ENCODE measurements at places on chromosomes 3 and 15. TPM values are rescaled to one million over a fixed set of nuclear protein-coding genes. Genes with fewer than 3 reads are reported as not detected.

SPG21 gene
- total RNA-seq = 58.6 TPM

AQP9 gene
- total RNA-seq = 2.9 TPM

SLC6A11 gene
- not detected for total RNA-seq

LAMB2 gene
- 629 TPM for total RNA-seq

CILP gene
- 8.2 TPM for total RNA-seq

- DNase-seq = peak; percentile 64
These were observed 731 bp downstream of the ZNF710 start for GRCh38 chr15:90001683-90002427.

DNA sequence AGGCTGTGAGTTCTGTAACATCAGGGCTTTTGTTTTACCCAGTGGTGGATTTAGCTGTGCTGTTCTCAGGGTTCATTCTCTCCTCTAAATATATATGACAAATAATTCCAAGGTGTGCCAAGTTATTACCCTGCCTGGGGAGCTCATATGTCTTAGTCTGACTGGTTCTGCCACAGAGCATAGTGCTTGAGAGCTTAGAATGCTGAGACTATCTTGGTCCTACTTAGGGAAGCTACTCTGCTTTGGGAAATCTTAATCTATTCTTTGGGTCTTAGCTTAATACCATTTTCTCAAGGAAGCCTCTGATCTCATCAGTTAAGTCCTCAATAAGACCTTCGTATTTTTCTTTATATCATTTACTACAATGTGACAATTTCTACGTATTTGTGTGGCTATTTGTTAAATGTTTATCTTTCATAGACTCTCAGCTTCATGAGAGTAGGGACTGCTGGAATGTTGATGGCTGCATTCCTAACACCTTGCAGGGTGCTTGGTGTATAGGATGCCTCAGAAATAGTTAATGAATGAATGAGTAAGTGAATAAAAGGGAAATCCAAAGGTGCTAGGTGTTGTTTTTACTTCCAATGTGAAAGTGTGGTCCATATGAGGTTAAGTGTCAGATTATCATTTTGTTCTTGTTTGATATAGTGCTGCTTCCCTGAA lies 1.8 kb downstream of the OTOL1 start:
- no peak for DNase-seq

DNA sequence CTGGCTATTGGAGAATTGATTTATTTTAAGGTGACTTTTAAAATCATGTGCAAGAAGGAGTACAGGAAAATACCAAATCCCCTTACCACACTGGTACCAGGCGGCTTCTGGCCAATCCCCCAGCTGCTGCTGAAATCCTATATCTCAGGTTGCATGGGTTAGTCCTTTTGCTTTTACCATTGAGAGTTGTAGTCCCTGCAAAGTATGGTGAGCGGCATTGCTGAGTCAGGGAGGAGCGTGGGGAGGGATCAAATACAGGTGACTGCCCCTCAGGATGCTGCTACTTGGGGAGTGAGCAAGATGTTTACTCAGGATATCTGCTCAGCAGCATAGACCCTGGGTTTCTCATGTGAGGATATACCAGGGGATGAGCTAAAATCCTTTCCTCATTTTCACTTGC lies 131.9 kb upstream of the STAC start:
- no peak for DNase-seq

GRCh38 chr3:43363621-43364266 lies 77.4 kb downstream of the SNRK start:
- peak; percentile 50 for DNase-seq

DNA sequence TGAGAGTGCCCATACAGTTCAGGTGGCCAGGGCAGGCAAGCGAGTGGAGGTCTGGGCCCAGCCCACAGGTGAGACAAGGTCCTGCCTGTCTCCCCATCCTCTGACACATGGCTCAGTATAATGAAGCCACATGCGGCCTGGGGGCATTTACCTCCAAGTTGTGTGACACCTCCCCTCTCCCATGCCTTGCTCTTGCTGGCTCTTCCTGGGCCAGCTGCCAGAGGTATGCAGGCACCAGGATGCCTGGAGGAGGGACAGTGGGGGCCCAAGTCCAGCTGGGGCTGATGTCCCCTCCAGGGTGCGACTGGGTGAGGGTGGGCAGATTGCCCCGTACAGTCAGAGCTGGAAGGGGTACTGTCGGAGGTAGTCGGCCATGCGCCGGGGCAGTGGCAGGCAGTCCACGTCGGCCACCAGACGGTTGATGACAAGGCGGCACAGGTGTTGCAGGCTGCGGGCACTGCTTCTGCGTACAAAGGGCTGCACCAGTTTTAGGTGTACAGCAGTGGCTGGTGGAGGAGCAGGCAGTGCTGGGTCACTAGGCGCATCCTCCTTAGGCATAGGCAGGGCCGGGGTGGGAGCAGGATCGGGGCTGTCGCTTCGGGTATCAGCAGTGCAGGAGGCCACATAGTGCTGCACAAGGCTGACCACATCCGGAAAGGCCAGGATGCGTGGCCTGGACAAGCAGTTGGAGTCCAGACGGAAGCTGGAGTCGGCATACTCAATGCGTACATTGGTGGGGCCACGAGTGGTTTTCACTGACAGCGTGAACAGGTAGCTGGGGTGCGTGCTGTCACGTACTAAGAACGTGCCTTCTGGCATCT lies 4.1 kb downstream of the CISH start:
- no peak for DNase-seq

- DNase-seq = no peak
These were observed 1.9 kb downstream of the TMA7 start for GRCh38 chr3:48441940-48442339.

- DNase-seq = no peak
These were observed 7.1 kb downstream of the EIF4E3 start for GRCh38 chr3:71718072-71718471.

DNA sequence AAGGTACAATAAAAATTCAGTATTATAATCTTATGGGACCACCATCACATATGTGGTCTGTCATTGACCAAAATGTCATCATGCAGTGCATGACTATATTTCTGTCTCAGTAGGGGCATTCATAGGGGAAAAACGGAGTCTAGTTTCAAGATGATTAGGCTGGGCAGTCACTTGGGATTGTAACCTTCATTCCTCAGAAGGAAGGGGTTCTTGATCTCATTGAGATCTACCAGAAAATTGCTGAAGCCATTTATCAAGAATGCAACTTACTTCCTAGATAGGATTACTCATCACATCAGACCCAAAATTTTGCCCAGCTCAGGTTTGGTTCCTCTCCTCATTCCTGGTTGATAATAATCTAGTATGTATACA lies 37.3 kb downstream of the BTD start:
- DNase-seq = no peak

GRCh38 chr3:69698728-69699127 lies 40.5 kb upstream of the MITF start:
- no peak for DNase-seq

GRCh38 chr3:88996691-88997090 lies 110.7 kb upstream of the EPHA3 start:
- DNase-seq = no peak

- DNase-seq = peak; percentile 29
These were observed 942 bp downstream of the ELP6 start for GRCh38 chr3:47512416-47513124.

GRCh38 chr3:61908382-61908781 lies 347.0 kb downstream of the PTPRG start:
- DNase-seq = no peak

DNA sequence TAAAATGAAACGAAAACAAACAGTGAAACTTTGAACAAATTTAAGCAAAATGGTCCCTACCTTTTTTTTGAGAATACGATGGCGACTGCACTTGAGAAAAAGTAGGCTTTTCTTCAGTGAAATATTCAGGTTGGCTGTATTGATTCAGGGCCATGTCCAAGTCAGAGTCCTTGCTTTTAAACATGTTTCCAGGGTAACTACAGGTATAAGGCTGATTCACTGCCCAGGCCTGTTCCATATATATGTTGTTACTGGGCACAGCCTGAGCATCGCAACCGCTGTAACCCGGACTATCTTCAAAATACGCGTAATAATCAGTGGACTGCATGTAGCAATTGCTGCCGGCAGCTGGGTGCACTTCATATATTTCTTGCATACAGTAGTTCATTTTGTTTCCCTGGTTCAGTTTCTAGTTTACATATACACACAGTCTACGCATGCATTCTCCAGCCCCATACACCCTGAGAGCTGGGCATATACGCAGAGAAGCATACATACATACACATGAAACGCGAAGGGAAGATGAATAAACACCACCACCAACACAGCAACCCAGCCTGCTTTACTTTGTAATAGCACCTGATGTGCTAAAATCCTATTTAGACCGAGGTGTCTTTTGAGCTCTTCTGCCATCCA lies 220.0 kb downstream of the NR1D2 start:
- no peak for DNase-seq
